ENCODE measurements at places on chromosomes 4 and X.

GRCh38 chr4:136392576-136392975 is 1139.7 kb downstream of the PCDH18 start:
- no peak for DNase-seq

DNA sequence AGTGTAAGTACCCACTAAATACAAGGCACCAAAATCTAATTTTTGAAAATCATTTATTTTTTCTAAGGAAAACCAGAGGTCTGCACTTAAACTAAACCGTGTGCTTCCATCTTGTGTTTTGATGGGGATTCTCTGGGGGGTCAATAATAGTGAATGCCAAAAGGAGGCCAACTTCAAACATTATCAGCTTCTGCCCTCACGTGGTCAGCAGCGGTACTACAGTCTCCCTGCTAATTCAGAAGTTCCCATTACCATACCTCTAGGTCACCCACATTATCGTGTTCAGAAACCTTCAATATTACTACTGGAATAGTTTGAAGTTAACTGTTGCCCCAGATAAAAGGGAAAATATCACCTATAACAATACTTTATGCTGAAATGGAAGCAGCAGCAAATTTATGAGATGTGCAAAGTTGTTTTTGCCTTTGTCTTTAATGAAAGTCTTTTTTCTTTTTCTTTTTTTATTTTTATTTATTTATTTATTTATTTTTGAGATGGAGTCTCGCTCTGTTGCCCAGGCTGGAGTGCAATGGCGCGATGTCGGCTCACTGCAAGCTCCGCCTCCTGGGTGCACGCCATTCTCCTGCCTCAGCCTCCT is 17.3 kb downstream of the CTPS2 start:
- DNase-seq = peak; percentile 41

GRCh38 chrX:22340022-22340616 is 67.4 kb downstream of the CBLL2 start:
- DNase-seq = no peak

GRCh38 chr4:108372681-108373080 is 203.9 kb upstream of the LEF1 start:
- no peak for DNase-seq

DNA sequence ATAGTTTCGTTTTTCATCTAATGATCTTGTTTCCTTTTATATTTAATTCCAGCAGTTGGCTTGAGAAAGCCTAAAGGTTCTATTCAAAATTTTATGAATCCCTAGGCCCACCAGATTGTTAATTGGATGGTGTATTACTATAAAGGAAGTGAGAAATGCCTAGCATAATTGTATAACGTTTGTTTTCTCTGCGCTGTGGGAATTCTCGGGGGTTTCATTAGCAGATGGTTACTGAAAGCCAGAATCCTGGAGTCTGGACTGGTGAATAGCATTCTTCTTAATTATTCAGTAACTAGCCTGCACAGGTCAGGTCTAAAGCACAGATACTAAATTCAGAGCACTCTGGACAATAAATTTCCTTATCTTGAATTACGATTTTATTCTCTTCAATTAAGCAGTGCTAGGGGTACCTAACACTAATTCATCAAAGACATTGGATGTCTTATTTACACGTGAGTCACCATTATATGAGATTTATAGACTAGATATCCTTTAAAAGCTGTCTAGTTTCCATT is 459.4 kb downstream of the DTHD1 start:
- DNase-seq = no peak

DNA sequence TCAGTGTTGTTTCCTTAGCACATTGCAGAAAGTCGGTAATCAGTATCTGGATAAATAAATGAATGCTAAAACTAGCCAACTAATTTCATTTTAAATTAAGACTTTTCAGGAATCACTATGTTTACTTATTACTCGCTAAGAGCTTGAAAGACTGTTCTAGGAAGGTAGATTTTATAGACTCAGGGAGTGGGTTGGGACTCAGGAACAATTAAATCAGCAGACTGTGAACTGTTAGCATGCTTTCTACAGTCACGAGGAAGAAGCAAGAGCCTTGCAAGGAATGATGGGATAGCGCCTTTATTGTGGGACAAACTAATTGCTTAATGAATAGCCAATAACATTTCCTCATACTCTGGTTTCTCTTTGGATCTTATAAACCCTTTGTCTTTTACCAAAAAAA is 183.2 kb upstream of the AADAT start:
- DNase-seq = no peak

DNA sequence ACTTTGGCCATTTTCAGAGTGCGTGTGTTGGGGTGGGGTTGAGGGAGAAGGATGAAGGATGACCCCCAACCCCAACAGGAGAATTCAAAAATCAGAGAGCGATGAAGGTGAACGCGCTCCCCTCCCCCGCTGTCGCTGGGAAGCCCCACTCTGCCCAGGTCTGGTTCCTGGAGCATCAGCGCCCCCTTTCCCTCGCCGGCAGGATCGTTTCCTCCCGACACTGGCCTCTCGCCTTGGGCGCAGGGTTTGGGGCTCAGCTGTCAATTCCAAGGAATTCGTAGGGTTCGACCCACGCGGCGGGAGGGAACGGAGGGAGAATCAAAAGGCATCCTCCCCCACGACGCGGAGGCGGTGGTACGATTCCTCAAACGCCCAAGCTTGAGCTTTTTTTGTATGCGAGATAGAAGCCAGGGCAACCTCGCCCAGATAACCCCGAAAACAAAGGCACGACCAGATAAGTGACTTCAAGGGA is 1.0 kb upstream of the PDGFRA start:
- no peak for DNase-seq

DNA sequence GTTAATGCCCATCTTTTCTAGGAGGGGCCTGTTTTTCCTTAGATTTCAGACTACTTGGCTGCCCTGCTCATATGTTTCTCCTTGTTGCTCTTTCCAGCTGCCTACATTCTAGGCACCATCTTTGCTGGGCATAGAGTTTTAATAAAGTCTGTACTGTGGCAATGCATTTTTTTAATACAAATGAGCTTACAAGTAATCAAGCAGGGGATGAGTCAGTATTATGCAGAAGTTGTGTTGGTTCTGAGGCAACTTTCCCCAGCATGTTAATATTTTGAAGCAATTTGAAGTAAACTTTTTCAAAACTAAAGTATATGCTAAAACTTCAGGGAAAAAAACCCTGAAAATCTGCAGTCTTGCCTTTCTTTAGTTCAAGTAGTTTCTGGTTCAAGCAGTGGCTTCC is 372.0 kb upstream of the GATB start:
- DNase-seq = no peak

DNA sequence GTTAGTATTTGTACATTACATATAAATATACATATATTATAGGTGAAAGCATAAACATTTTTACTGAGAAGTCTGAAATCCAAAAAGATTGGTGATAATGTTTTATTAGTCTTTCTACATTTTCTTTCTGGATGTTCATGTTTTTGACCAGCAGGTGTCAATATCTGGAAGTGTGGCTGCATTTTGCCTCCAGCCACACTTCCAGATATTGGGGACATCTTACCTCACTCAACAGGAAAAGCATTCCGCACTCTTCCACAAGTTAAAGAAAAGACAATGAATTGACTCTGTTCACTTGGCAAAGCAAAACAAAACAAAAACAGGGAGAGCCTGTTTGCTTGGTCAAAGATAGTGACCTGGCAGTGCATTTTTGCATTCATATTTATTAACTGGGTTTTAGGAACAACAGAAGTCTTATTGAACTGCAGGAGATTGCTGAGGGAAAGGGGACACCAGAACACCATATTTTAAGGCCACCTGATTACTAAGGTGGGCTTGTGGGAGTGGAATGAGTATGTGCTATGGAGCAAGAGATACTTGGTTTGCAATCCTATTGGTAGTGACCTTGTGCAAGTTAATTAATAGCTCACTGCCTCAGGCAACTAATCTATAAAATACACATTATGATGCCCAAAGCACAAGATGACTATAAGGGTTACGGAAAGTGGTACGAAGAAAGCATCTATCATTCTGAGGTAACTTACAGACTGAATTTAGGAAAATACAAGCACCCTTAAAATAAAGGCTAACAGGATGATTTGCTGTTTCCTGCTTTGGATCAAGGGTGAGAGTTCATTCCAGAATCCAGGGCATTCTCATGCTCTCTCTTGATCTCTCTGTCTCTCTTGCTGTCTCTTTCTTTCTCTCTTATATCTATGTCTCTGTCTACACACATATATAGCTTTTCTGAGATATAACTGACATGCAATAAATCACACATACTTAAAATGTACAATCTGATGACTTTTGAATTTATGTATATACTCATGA is 389.9 kb upstream of the EMCN start:
- DNase-seq = no peak

- DNase-seq = no peak
These were observed 17.5 kb downstream of the PRSS12 start for GRCh38 chr4:118335324-118335723.

- DNase-seq = no peak
These were observed 3.2 kb upstream of the ARHGAP36 start for GRCh38 chrX:131054906-131055305.

GRCh38 chrX:150870487-150871340 is 27.8 kb downstream of the CD99L2 start:
- no peak for DNase-seq
